Non-pigmented ciliary epithelial cell (primary cell): ENCODE measurements at places on chromosomes 3 and 15.

GRCh38 chr3:59425942-59426341 lies 376.1 kb upstream of the CFAP20DC start:
- DNase-seq: no peak

DNA sequence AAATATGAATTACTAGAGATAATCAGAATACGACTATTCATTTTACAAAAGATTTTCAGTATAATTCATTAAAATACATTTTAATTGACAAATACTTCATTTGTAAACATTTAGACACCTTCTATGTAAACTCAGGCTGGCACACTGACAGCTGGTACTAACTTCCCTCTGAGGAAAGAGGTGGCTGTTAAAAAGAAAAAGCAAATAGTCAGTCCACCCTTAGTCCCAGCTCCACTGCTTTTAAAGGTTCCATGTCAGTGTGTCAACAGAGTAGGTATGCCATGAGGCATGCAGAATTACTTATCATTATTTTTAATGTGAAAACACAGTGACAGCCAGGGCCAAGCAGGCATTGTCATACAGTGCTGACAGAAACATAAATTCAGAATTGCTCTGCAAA lies 16.1 kb downstream of the TM6SF1 start:
- DNase-seq: no peak

- DNase-seq: no peak
Measured at GRCh38 chr3:4139462-4140140, 163.6 kb upstream of the SETMAR start.

DNA sequence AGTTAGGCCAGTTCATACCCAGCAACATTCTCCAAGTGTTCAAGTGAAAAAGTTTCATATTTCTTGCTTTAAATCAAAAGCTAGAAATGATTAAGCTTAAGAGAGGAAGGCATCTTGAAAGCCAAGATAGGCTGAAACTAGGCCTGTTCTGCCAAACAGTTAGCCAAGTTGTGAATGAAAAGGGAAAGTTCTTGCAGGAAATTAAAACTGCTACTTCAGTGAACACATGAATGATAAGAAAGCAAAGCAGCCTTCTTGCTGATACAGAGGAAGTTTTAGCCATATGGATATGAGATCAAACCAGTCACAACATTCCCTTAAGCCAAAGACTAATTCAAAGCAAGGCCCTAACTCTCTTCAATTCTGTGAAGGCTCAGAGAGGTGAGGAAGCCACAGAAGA lies 274.7 kb downstream of the TUSC7 start:
- no peak for DNase-seq

DNA sequence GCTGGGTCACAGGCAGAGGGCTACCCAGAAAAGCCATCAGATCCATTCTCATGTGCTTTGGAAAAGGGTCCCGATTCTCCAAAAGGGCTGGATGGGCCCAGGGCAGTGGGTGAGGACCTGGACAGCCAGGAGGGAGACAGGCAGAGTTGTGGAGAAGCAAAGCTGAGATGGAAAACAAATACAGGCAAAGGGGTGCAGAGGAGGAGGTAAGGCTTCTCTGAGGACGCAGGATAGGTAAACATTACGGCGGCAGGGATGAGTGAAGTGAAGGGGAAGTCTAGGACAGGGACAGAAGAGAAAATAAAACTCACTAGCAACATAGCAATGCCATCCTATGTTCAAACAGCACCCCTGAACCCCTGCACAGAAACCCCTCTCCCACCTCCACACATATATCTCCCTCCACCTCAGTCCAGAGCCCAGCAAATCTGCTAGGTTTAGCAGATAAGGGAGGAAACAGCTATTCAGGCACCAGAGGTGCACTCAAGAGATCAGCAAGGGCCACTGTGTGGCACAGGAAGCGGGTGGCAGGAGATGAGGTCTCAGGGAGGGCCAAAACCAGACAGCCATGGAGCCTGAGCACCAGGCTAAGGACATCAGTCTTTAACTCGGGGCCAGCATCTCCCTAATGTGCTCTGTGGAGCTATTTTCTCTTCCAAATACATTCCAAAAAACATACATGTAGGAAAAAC lies 51.3 kb downstream of the HOMER2 start:
- no peak for DNase-seq

- DNase-seq: peak; percentile 15
Measured at GRCh38 chr3:79517766-79518413, 249.9 kb downstream of the ROBO1 start.

- no peak for DNase-seq
Measured at GRCh38 chr3:156547637-156548036, 7.3 kb downstream of the SSR3 start.

DNA sequence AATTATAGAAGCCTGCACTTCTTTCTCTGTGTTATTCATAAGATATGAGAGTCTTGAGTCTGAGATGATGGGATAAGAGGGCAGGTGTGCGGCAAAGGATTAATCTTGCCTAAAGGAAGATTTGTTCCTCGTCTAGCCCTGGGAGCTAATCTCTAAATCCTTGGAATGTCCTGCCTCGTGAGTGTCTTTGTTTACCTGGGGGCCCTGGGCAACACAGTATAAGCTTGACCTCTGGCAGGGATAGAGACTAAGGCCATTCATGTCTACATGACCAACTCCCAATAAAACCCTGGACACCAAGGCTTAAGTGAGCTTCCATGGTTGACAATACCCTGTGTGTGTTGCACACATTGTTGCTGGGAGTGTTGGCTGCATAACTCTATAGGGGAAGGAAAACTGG lies 3.2 kb upstream of the AGBL1 start:
- DNase-seq: no peak

DNA sequence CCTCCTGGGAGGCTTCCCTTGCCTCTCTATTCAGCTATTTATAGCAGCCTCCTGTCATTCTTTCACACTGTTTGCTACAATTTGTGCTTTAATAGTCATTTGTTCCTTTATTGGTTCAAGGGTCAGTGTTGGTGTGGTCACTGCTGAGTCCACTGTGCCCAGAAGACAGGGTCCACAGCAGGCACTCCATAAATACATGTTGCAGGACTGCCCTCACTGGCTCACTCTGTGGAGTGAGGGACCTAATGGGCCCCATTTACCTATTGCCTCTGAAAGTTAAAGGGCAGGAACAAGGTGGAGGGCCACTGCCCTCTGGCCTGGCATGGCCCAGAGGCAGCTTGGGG lies 16.8 kb downstream of the MST1R start:
- no peak for DNase-seq

DNA sequence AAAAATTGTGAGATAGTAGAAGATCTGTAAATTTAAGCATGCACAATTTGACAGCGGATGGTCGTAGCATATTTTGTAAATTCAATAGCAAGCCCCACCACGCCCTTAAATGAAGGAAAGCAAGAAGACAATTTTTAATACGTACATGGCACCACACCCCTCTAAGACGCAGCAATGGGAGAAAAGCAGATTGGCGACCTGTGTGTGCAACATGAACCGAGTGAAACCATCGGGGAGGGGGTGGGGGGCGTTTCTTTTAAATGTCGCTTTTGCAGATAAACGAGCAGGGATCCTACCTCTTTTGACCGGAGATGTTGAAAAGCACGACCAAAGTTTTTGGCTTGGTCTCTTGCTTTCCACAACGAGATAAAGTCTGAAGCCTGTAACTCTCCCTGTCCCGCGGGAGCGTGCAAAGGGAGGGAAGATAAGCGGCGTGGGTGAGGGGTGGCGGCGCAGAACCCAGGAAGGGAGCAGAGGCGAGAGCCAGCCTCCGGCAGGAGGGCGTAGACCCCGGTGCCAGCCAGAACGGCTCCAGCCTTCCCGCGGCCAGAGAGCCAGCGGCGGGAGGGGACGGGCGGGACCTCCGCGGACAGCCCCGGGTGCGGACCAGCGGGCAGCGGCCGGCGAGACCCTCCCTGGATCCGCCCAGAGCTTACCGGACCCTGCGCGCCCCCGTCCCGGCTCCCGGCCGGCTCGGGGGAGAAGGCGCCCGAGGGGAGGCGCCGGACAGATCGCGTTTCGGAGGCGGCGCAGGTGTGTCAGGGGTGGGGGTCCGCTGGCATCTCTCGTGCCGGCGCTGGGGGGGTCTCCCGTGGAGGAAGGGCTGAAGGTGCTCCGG lies at the start of gene CHL1:
Gene CHL1 (plus strand): TSS at position 453 of the 838 bp plus-strand sequence. CDS start 123,014 bp downstream, outside the sequence.
- no peak for DNase-seq

- DNase-seq: no peak
Measured at GRCh38 chr3:111212511-111212910, 140.9 kb downstream of the NECTIN3 start.

DNA sequence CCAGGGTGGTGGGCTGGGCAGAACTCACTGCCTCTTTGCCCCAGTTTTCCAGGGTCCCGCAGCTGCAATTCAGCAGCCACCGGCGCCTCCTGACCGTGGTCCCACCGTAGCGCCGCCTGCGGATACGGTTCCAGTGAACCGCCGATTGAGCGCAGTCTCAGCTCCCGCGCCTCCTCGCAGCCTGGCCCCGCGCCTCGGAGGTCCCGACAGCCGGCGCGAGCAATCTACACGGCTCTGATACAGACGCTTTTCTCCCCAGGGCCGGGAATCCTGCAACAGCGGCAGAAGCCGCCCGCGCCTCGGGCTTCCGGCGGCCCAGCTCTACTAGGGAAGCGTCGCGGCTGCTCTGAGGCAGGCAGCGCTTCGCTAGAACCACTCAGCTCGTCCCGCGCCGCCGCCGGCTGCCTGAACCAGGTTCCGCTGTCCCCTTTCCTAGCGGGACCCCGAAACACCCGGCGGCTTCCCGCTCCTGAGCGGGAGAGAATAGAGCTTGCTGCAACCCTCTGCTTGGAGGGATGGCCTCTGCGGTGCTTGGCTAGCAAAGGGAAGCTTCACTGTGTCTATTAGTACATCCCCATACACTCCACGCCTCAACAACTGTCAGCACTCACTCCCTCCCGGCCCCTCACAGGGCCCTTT lies 3.1 kb downstream of the FOXL2NB start:
- DNase-seq: no peak

DNA sequence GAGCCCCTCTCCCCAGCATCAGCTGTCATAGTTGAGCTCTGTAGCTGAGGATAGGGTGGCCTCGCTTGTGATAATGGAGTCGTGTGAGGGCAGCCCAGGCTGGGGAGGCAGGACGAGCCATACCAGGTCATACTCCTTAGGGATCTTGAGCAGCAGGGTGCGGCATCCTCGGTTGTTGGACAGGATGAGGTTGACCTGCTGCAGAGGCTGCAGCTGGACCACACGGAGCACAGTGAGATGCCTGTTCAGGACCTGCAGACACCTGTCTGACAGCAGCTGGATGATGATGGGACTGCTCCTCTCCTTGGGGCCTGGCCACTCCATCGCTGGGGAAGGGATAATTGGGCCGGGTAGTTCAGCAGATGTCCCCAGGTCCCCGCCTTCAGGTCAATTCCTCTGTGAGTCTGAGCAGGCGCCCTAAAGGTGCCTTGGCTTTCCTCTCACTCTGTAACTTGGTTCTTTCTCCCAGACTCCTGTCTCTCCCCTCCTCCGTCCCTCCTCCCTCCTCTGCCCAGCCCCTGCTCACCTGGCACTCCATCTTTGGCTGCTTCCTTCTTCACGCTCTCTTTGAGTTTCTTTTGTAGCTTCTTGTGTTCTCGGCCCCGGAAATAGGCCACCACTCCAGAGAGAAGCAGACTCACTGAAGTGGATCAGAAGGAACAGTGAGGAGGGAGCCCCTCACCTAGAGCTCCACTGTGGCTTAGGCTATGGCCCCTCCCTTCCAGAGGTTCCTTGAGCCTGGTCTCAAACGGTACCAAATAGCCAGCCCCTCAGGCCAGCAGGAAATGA lies 7.8 kb downstream of the DUOX2 start:
- DNase-seq: no peak

- no peak for DNase-seq
Measured at GRCh38 chr15:31265871-31266711, 60.5 kb upstream of the KLF13 start.

DNA sequence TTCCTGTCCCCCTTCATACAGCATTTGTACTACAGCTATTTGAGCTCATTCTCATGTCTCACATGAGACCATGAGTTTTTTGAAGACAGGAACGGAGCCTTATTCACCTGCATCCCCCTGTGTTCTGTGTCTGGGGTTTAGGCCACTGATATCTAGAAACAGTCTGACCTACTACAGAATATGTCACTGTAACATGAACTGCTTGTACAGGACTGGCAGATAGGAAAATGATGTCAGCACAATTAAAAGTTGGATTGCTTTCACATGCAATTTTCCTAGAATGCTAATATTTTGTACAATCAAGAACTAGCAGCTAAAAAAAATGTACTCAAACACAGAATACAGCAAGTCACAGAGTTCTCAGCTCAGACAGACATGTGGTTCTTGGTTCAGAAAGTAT lies 90.8 kb upstream of the FGF12 start:
- no peak for DNase-seq

GRCh38 chr3:60225848-60226247 lies 1025.4 kb downstream of the FHIT start:
- DNase-seq: no peak

DNA sequence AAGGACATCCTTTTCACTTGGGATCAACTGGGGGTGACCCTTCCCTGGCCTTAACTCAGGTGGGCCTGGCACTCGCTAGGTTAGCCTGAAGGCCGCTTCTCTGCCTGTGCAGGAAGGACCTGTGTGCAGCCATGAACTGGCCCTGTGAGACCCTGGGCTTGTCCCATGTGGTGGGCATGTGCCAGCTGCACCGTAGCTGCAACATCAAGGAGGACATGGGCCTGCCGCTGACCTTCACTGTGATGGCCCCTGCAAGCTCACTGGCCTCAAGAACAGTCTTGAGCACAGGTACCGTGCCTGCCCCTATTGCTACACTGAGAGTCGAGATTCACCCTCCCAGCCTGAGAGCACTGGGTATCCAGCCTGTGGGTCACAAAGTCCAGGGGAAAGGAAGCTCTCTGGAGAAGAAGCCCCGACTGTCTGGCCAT lies 43.0 kb downstream of the SAXO2 start:
- no peak for DNase-seq

GRCh38 chr3:34301313-34301712 lies 502.9 kb downstream of the PDCD6IP start:
- no peak for DNase-seq

- no peak for DNase-seq
Measured at GRCh38 chr3:11835028-11835639, 11.6 kb downstream of the TAMM41 start.

DNA sequence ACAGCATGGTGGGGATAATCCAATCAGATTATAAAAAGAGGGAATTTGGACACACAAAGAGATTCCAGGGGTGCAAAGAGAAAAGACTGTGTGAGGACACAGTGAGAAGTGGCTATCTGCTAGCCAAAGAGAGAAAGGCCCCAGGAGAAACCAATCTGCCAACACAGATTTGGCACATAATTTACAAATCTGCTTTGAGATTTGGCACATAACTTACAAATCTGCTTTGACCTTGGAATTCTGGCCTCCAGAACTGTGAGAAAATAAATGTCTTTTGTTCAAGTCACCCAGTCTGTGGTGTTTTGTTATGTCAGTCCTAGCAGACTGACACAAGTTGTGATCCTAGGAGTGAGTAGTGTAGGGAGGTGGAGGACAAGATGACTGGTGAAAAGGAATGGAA lies 3.5 kb upstream of the TM4SF18 start:
- no peak for DNase-seq

DNA sequence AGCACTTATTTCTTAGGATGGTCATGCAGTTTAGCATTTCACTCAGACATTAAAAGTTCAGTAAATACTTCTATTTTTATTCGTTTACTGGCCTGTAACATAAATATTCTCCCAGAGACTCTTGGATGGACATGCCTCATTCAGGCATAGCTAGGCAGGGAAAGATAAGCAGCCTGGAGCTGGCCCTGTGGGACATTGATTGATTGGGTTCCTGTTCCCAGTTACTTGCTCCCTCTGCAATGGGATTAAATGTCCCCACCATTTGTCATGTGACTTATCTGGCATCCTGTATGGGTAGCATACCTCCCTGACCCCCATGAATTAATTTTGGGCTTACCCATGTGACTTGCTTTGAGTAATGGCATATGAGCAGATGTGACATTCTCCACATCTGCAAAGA lies 2.7 kb upstream of the SCAMP5 start:
- no peak for DNase-seq
